ENCODE measurements at places on chromosomes 11 and 22.

DNA sequence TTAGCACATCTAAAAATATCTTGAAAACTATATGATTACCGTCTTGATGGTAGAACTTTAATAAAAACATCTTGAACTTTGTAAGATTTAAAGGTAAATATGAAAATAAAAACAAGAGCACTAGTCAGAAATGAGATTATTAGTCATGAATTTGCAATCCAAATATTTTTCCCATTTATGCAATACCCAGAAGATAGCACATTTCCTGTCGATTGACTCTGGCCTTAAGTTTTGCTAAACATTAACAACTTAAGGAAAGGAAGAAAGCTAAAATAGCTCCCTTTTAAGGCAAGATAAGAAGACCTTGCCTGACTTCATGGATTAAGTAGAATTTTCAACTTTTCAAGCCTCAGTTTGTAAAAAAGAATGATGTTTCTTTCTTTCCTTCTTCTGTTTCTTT lies 1374.7 kb upstream of the RAG2 start:
- no peak for DNase-seq

DNA sequence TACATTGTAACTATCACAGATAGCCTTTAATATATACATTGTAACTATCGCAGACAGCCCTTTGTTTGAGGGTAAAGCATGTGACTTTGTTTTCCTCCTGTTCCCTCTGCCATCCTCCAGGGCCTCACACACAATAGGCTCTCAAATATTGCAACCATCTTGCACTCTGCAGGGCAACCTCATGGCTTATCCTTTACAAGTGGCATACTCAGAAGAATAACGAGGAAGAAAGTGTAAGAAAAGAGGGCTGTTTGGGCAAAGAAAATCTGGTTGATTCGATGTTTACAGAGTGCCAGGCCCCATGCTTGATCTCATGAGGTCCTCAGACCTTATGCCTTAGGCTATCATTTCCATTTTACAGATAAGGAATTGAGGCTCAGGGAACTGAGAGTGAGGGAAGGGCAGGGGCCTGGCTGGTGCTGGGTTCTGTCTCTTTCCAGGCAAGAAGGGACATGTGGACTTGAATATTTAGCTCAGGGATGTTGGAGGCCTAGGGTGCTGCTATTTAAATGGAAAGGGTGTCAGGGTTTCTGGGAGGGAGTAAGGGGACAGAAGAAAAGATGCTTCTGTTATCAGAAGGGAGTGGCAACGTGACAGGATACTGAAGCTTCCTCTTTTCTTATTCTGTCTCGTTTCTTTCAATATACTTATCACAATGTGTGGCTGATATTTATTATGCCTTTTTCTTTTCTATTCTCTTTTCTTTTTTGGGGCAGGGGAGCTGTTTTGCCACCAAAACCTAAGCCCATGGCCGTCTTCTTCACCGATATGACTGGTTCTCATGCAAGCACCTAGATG lies 1.1 kb upstream of the SAMM50 start:
- no peak for DNase-seq

DNA sequence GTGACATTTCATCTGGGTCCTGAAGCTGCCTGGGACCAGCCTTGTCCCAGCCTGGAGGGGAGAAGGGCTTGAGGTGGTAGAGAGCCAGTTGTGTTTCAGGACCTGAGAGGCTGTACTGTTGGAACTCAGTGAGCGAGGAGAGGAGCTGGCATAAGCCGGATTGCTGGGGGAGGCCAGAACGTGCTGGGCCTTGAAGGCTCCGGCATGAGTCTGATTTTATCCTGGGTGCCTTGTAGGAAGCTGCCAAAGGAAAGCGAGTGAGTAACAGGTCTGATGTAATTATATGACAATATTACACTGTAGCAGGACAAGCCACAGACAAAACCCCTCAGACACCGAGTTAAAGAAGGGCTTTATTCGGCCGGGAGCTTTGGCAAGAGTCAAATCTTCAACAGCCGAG lies 17.2 kb downstream of the AP2A2 start:
- no peak for DNase-seq

- DNase-seq: no peak
Observed at GRCh38 chr11:15818132-15818842, 538.1 kb downstream of the SOX6 start.

DNA sequence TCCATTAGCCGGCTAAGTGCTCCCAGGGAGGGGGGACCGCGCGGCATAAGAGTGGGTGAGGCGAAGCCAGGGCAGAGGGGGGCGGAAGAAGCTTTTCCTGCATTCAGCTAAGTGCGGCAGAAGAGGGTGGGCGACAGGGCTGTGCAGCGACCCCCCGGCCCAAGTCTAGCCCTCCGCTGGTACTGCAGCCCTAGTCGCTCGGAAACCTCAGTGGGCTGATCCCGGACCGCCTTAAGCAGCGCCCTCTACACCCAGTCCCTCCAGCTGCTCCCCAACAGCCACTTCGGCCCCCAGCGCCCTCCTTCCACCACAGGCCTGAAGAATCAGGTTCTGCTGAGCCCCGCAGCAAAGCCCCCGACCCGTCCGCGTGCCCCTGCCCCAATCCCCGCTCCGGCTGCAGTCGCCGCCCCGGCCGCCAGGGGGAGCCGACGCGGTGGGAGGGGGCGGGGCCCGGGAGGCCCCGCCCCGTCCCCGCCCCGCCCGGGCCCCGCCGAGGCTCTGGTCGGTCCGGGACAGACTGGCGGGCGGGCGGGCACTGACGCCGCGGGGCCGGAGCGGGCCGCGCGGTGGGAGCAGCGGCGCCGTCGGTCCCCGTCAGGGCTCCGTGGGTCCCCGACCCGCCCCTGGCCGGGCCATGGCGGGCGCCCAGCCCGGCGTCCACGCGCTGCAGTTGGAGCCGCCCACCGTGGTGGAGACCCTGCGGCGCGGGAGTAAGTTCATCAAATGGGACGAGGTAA lies at the start of gene PLCB3:
TSS of gene PLCB3 (plus strand) at position 515 of the 737 bp plus-strand sequence. CDS start at position 635, 120 bp downstream.
- DNase-seq: no peak

GRCh38 chr22:38874529-38875222 lies 2.7 kb upstream of the CBX6 start:
- no peak for DNase-seq

- no peak for DNase-seq
Observed at GRCh38 chr11:61707574-61707973, 27.4 kb downstream of the DAGLA start.

DNA sequence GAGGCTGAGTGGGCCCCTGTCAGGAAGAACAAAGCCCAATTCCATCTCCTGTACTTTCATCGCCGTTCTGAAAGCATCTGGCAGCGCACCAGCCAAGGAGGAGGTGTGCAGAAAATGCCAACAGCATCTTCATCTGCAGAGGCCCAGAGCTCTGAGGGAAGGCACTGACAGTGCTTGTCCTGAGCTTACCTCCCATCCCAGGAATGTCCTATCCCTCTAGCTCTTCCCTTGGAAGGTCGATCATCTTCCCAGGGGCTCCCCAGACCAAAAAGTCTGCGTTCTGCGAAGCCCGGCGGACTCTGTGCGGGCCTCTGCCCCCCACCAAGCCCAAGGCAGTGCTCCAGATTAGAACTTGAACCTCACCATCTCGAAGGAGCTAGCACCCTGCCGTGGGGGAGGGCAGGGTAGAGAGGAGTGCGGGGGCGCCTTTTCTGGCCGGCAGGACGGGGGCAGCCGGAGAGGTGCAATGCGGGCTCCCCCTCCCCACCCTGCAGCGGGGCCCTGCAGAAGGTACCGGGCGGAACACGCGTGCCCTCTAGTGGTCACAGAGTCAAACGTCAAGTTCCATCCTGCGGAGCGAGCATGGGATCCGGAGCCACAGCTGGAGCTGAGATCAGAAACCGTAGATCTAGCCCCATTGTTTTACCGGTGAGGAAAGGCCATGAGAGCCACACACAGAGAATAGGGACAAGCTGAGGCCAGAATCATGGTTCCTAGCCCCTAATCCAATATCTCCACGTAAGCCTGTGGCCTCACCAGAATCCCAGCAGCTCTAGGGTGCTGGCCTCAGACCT lies 5.0 kb downstream of the SCN2B start:
- DNase-seq: no peak

GRCh38 chr11:62933750-62934495 lies 12.8 kb upstream of the CHRM1 start:
- no peak for DNase-seq

GRCh38 chr22:20157430-20158183 lies 6.8 kb upstream of the CCDC188 start:
- no peak for DNase-seq

DNA sequence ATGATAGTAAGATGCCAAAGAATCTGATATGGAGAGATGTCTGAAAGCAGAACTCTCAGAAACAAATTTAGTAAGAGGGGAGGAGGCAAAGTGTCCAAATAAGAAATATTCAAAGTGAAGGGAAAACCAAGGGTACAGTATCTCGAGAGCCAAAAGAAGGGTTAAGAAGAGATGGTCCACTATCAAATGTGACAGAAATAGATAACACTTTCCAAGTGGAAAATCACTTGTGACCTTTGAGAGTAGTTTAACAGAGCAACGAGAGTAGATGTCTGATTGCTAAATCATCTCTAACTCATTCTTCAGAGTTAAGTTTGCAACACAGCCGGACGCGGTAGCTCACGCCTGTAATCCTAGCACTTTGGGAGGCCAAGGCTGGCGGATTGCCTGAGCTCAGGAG lies 4.3 kb upstream of the BUD13 start:
- DNase-seq: no peak

DNA sequence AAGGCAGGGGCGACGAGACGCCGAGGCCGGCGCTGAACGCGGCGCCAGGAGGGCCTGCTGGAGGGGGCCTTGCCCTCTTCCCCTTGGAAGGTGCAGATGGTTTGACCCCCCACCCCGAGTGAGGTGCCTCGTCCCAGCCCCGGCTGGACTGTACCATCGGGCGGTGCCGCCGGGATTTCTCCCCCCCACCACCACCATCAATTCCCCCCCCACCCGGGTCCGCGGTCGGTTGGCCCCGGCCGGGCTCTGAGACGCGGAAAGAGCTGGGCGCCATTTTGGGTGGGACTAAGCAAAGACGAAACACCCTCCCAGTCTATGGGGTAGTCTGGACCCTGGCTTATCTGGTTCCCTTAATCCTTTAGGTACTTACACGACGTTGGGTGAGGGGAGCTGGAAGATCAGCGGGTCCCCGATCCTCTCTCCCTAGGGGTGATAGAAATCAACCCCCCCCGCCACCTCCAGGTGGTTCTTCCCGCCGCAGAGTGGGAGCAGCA lies at the start of gene PRDM10:
TSS of gene PRDM10 (minus strand) at position 484 of the 494 bp plus-strand sequence. CDS start 41,871 bp downstream, outside the sequence.
- peak; percentile 95 for DNase-seq

- DNase-seq: no peak
Observed at GRCh38 chr22:43174941-43175531, 11.9 kb downstream of the TTLL12 start.

DNA sequence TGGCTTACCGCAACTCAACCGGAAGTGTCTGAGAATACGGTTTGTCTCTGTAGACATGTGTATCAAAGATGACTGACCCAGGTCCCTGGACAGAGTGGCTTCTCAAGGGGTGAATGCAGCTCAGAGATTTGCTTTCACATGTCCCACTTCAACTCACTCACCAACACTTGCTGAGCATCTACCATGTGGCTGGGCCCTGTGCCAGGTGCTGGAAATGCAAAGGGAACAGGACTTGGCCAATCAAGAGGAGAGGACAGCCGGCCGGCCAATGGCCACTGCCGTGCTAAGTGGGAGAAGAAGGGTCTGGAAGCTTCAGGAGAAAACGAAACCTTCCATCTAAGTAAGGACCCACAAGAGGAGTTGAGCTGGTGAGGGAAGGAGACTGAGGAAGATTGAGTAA lies 151.3 kb downstream of the CEP164 start:
- no peak for DNase-seq

- peak; percentile 80 for DNase-seq
Observed at GRCh38 chr22:23306438-23306921, 126.2 kb downstream of the BCR start.

DNA sequence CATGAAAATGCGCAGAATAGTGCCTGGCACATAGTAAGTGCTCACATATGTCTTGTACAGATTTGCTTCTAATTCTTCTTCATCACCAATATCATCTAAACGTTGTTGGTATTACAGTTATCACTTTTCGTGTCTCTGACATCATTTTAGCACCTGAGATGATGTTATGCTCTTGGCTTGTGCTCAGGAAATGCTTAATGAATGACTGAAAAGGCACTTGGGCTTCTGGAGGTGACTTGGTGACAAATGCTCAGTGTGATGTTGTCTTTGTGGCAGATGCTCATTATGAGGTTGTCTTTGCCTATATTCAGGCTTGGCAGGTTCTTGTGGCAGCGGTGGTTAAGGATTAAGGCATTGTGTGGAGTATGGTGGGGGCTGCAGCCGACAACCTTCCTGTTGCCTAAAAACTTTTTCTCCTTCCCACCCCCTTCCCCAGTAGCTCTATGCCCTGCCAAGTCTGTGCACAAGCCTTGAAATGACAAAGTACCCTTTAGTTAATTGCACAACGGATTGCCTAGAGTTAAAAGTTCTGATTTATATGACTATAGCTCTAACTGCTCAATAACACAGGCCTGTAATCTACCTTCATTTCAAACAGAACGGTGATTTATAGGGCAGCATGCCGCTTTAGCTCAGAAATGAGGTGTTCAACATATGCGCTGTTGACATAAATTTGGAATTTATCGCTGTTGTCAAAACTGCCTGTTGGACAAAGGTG lies 82.5 kb downstream of the ZBTB16 start:
- DNase-seq: no peak

GRCh38 chr11:11142430-11142829 lies 210.6 kb downstream of the CSNK2A3 start:
- DNase-seq: no peak

- no peak for DNase-seq
Observed at GRCh38 chr11:8967184-8967583, 2.9 kb upstream of the TMEM9B start.

- no peak for DNase-seq
Observed at GRCh38 chr22:25382762-25383161, 163.3 kb downstream of the CRYBB2 start.
